Cerebellum (tissue), 4 donors: ENCODE measurements at places on chromosomes 16 and 17.
A peak's percentile ranks its signal among the peaks of the same experiment; 100 is the strongest.

DNA sequence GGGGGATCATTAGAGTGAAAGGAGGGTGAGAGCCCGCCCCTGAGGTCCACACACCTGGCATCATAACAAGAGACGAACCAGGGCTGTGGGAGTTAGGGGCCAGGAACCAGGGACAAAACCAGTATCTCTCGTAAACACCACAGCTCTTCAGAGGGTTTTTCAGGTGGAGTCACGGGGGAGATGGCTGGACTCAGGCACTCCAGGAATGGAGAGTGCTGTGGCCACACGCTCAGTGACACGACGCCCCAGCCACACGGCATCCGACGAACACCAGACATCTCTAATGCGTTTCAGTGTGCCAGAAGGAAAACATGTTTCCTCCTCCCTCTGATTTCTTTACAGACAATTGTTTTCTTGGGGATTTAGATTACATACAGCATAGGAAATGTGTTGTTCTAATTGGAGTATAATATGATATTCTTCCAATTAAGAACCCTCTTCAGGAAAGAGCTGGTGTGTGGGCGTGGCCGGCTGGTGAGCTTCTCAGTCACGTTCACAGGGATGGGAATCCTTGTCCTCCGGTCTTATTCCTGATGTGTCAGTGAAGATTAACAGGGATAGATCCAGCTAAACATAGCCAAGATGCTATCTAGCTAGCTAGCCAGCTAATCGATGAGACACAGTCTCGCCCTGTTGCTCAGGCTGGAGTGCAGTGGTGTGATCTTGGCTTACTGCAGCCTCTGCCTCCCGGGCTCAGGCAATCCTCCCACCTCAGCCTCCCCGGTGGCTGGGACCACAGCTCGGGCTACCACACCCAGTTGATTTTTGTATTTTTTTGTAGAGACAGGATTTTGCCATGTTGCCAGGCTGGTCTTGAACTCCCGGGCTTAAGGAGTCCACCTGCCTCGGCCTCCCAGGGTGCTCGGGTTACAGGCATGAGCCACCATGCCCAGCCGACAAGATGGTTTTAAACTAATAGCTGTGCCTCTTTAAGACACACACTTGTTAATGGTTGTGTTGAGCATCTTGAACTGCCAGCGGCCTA, 98.6 kb downstream of the BANP start:
- no peak for DNase-seq

DNA sequence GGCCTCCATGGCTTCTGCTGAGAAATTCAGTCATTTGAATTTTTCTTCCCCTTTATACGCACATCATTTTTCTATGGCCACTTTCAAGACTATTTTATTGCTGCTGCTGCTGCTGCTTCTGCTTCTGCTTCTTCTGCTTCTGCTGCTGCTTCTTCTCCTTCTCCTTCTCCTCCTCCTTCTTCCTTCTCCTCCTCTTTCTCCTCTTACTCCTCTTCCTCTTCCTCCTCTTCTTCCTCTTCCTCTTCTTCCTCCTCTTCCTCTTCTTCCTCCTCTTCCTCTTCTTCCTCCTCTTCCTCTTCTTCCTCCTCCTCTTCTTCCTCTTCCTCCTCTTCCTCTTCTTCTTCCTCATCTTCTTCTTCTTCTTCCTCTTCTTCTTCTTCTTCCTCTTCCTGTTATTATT, 22.4 kb downstream of the CPD start:
- DNase-seq = no peak

DNA sequence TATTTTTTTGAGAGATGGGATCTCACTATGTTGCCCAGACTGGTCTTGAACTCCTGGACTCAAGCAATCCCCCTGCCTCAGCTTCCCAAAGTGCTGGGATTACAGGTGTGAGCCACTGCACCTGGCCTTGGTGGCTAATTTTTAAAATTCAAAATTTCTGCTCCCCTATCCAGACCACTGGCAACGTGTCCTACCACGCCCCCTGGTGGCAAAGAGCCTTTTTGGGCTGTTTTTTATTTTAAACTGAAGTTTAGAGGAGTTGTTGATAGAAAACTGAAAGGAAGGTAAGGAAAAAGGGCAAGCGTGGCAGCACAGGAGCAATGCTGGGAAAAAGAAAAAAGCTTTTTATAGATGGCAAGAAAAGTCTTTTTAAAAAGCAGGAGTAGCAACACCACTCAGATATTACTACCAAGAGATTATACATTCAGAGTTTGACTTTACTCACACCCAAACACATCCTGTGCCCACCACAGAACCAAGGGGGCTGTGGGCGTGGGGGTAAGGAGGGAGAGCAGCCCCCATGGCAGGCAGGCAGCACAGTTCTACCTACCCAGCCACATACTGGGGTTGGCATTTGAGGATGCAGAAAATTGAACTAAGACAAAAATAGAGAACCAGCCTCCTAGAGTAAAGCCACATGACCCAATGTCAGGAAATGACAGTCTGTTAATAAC, 4.2 kb upstream of the MXRA7 start:
- peak; percentile 68 for DNase-seq

GRCh38 chr17:51682115-51682514, 421.8 kb downstream of the UTP18 start:
- DNase-seq = no peak

DNA sequence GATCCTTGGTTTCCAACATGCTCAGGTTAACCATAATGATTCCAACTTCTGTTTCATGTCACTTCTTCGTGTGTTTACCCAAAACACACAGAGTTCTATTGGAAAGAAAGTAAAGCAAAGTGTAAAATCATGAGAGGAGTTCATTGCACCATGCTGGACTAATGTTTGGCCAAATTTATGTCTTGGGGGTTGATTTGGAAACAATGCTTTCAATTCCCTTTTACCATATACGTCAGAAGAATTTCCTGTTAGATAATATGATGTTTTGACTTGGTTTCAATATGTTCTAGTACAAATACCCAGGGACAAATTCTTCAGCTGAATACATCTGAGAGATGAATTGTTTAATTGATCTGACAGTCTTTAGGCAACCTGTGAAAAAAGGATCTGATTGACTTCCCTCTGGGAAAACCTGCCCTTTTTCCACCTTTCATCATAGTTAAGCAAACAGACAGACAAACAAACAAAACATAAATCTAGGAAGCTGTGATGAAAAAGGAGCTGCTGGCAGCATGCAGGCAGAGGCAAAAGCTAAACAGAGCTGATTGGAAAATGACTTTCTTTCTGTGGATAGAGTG, 26.0 kb upstream of the MPHOSPH6 start:
- no peak for DNase-seq

- DNase-seq = no peak
Observed at GRCh38 chr16:72829846-72830775, 217.8 kb downstream of the ZFHX3 start.

- DNase-seq = no peak
Observed at GRCh38 chr16:54116124-54116655, 170.4 kb downstream of the IRX3 start.

GRCh38 chr16:69112285-69113129, 7.1 kb downstream of the HAS3 start:
- no peak for DNase-seq

DNA sequence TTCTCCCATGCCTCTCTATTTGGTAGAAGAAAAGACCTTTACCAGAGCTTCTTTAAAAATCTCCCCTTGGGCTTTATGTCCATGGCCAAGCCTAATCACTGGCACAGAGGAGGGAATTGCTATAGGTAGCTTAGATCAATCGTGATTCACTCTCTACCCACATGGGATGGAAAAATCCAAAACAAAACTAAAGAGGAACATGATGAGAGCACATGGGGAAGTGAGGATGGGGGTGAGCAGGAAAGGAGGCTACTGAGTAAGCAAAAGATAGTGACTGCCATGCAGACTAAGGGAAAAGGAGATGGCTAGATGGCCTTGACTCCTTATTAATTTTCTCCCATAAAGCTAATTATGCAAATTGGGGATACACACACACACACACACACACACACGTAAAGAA, 201.2 kb downstream of the HS3ST3A1 start:
- DNase-seq = no peak

DNA sequence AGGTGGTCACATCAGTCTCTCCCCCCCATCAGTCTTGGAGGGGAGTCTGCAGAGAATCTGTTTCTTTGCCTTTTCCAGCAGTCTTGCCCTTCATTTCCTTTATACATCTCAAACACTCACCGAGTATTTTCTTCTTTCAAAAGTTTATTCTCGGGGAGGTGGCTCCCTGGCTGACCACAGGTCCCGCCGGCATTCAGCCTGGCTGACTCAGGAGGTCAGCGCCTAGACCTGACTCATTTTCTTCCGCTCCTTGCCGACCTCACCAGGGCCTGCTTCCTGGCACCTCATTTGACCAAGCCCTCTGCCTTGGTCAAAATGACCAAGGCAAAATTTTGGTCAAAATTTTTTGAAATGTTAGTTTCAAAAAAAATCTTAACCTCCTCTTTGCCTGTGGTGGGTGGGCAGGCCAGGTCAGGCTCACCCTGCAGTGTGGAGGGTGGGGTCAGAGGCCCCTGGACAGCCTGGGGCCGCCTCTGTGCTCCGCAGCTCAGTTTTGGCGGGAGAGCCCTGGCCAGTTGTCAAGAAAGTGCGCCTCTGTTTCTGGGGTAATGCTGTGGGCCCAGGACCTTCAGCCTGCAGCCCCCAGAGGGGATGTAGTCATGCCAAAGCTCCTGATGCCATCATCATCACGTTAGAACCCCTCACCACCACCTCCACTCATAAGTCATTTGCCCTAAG, 165.6 kb downstream of the SPECC1 start:
- DNase-seq = no peak

- DNase-seq = peak; percentile 99
Observed at GRCh38 chr17:59707149-59707970, at the start of the genes PTRH2 and VMP1. Gene PTRH2, minus strand, starts transcription at chr17:59707430. Its CDS starts 9,452 bp downstream, at chr17:59697978. Gene VMP1, plus strand, starts transcription at chr17:59707654. Its CDS starts 23,793 bp downstream, at chr17:59731447.

- no peak for DNase-seq
Observed at GRCh38 chr16:22770866-22771265, 43.1 kb upstream of the HS3ST2 start.

DNA sequence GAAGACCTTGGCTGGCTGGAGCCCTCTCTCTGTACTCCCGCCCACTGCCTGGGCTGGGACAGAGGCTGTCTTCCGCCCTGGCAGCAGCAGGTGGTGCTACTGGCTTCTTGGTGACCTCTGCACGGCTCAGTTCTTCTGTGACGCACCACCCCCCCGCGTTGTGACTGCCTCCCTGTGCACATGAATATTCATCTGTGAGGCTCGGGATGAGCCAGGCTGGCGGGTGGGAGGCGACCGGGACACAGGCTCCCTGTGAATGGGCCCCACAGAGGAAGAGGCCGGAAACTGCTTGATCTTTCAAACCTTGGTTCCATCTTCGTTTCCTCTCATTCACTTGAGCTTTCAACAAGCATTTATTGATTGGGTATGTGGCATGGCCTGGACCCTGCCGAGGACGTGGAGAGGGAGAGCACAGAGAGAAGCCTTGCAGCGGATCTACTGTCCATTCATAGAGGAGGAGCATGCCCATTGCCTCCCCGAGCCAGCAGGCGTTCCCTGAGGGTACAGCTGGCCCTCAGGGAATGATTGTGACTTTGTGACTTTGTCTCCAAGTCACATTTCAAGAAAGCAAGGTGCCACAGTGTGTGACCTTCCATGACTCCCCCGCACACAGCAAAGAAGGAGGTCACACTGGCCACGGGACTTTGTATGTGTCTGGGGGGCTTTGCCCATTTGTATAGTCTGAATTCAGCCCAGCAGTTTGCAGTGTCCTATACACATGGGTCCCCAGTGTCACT, 45.0 kb downstream of the B9D1 start:
- peak; percentile 87 for DNase-seq

- DNase-seq = no peak
Observed at GRCh38 chr17:83109386-83109785, 30.0 kb downstream of the METRNL start.

- no peak for DNase-seq
Observed at GRCh38 chr16:181565-182021, 1.3 kb downstream of the HBQ1 start.

DNA sequence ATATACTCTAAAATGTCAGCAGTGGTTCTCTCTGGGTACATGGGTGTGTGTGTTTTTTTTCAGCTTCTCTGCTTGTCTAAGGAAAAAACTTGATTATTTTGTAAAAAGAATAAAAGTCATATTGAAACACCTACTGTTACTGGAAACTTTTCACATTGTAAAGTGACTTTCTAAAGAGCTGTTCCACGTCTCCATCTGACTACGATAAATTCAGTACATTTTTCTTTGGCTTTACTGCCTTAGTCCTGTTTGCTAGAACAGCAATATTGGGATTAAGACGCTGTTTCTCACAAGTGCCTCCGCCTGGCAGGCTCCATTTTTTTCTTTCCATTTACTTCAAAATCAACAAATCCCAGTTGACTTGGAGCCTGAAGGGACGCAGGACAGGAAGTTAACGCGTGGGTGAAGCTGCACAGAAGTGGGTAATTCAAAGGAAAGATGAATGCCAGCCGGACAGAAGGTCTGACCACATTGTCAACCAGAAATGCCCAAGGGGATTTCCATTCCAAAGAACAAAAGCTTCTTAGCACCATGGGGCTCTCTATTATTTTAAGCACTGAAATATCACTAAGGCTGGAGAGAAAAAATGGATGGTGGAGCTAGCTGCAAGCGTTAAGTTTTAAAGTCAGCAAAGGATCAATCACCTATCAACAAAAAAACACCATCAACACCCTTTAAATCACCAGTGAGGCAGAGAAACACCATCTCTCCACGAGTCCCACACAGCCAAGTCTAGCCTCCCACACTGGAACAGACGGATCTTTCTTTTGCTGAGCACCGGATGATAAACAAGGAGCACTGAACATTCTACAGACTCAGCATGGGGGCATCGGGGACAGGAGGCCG, 8.4 kb downstream of the GLOD4 start:
- no peak for DNase-seq

GRCh38 chr16:88834670-88835069, 22.1 kb downstream of the GALNS start:
- DNase-seq = no peak

- no peak for DNase-seq
Observed at GRCh38 chr17:57677858-57678257, 67.2 kb downstream of the CCDC182 start.

- no peak for DNase-seq
Observed at GRCh38 chr17:58703137-58703915, 10.9 kb downstream of the RAD51C start.

GRCh38 chr16:65038100-65038499, 83.8 kb downstream of the CDH11 start:
- no peak for DNase-seq

DNA sequence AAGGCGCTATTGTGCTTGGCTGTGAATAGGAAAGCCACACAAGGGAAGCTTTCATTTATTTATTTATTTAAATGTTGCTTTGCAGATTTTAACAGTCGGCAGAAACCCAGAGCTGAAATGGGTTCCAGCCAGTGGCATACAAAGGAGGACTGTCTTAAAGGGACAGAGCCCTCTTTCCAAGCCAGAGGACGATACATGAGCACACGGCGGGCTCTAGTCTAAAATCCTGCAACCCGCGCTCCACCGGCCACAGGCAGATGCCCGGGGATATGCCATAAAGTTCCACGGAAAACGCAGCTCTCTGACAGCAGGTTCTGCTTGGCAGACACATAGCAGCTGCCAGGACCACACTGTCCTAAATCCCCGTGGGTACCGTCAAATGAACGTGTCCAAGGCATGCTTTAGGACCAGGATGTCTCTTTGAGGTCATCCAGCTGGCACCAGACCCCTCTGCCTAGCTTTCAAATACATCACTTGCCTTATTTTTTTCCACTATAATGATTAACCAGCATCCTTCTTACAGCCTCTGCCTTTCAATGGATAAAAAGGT, 64.6 kb downstream of the CYTH1 start:
- peak; percentile 87 for DNase-seq

- DNase-seq = peak; percentile 24
Observed at GRCh38 chr17:4806456-4806776, 536 bp upstream of the PLD2 start.

GRCh38 chr17:31095236-31096105, 694 bp downstream of the NF1 start:
- DNase-seq = peak; percentile 60
